ENCODE measurements at places on chromosomes 1 and 21. TPM values are rescaled to one million over a fixed set of nuclear protein-coding genes. Genes with fewer than 3 reads are reported as not detected.
A peak's percentile ranks its signal among the peaks of the same experiment; 100 is the strongest.

Gene PCP4
- not detected for total RNA-seq

Gene TLR5
- 0.21 TPM for total RNA-seq

Gene SRGAP2C
- total RNA-seq, result 50.5 TPM

DNA sequence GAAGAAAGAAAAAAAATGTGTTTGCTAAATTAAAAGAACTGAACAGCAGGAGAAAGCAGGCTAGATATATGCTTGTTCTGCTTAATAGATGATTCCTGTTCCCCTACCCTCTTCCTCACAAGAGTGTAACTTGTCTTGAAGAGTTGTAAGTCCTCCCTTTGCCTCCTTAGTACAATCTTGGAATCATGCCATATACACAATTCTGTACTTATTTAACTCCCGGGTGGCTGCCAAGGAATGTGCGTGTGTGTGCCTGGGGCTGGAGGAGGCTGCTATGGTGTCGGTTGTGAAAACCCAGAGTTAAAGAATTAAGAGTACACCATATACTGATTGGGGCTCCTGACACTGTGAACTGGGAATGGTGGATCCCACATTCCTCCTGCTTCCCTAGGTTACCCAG is 194.2 kb downstream of the SIPA1L2 start:
- H3K4me3 ChIP-seq, result no peak overlapping the region
- H3K4me1 ChIP-seq, result no peaks in the 10 kb centered on the region
- no peaks in the 10 kb centered on the region for H3K36me3 ChIP-seq
- H3K27ac ChIP-seq, result no peak overlapping the region

- peak; percentile 28 for DNase-seq
- H3K4me3 ChIP-seq, result peak overlapping the region; percentile 72
- H3K27me3 ChIP-seq, result no peaks in the 10 kb centered on the region
- peaks cover 7% of the 10 kb centered on the region for H3K4me1 ChIP-seq
- peak overlapping the region; percentile 82 for H3K27ac ChIP-seq
These were observed 483 bp downstream of the UBQLN4 start for GRCh38 chr1:156052862-156053767.

DNA sequence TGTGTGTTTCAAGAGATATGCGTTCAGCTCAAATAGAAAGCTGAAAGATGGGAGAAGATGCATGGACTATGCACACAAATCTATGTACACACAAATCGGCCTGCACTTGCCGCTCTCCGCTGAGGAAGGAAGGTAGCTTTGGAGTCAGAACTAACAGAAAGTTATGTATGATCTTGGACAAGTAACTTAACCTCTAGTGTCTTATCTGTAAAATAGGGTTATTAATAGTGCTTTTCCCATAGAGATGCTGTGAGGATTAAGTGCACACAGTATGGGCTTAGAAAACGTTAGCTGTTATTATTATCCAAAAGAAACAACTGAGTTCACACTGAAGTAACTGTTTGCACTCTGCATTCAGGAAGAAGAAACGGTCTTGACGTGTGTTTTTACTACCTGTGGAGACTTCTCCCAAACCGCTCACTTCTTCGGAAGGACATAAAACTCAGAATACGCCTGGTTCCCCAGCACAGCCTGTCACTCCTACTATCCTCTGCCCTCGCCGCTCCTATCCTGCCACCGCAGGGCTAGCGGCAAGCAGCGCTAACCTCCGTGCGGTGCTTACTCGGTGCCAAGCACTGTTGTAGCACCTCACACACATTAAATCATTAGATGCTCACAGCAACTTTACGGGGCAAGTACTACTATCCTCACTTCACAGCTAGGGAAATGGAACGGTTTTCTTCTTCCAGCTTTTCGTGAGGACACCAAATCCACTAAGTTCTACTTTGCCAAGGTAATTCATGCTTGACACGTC is 1.3 kb downstream of the TGFBR3 start:
- DNase-seq, result no peak
- peak overlapping the region; percentile 81 for H3K4me3 ChIP-seq
- H3K36me3 ChIP-seq, result no peaks in the 10 kb centered on the region
- H3K27me3 ChIP-seq, result no peaks in the 10 kb centered on the region

DNA sequence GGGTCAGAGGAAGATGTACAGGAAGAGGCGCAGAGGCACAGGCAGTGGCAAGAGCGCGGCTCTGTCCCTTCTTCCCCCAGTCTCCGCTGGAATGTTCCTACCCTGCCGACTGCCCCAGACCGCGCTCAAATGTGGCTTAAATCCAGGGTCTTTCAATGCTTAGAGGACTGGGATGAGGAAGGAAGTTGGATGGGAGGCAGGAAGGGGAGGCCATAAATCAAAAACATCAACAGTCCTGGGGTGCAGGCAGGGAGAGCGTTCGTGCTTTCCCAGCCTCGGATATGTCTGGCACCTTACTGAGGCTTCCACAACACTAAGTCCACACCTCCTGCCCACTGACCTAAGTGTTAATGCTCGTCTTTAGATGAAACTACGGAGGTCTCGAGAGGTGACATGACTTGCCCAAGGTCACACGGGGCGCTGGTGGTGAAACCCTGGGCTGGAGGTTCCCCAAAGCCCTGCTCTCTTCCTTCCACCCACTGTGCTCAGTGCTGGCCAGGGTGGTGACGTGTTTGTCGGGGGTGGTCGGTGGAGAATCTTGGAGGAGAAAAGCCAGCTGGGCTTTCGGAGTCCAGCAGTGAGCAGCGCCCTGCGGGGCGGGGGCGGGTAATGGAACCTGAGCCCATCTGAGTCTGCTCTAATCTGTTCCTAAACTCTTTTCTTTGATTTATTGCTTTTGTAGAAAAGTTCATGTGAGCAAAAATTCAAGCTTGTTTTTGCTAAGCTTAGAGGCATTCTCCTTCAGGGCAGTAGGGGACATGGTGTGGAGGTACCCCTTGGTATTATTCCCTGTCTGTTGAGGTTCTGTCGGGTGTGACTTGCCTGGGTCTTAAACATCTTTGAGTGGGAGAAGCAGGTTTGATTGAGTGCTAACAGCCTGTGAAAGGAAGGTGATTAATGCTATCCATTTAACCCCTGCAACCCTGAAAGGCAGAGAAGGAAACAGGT is 708 bp downstream of the CDA start:
- H3K4me3 ChIP-seq, result no peak overlapping the region
- no peaks in the 10 kb centered on the region for H3K36me3 ChIP-seq
- no peak for DNase-seq
- H3K27ac ChIP-seq, result no peak overlapping the region
- H3K27me3 ChIP-seq, result no peaks in the 10 kb centered on the region

GRCh38 chr1:25766721-25767436 is 33.1 kb upstream of the SELENON start:
- H3K27me3 ChIP-seq, result no peaks in the 10 kb centered on the region
- DNase-seq, result no peak
- no peaks in the 10 kb centered on the region for H3K4me1 ChIP-seq
- H3K27ac ChIP-seq, result no peak overlapping the region
- H3K4me3 ChIP-seq, result no peak overlapping the region
- no peaks in the 10 kb centered on the region for H3K36me3 ChIP-seq

DNA sequence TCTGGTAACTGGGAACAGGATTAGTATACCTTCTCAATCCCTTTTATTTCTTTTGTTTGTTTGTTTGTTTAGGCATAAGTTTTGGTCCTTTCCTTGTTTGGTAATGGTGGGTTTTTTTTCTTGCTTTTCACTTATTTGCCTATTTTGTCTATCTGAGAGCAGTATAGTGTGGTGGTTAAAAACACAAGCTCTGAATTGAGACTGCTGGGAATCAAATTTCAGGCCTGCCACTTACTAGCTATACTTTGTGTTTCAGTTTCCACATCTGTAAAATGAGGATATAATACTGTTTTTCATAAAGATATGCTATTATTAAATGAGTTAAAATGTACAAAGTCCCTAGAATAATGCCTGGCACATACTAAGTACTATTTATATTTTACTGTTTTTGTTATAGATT is 81.6 kb upstream of the IVNS1ABP start:
- H3K27me3 ChIP-seq, result no peaks in the 10 kb centered on the region
- no peak overlapping the region for H3K4me3 ChIP-seq
- 0 out of 2 replicates have a peak, but pooled peaks cover 2% of the 10 kb centered on the region for H3K4me1 ChIP-seq
- DNase-seq, result no peak

- no peak overlapping the region for H3K27ac ChIP-seq
- H3K36me3 ChIP-seq, result no peaks in the 10 kb centered on the region
- no peak overlapping the region for H3K4me3 ChIP-seq
- H3K4me1 ChIP-seq, result no peaks in the 10 kb centered on the region
These were observed 30.6 kb downstream of the AJAP1 start for GRCh38 chr1:4684864-4685522.

DNA sequence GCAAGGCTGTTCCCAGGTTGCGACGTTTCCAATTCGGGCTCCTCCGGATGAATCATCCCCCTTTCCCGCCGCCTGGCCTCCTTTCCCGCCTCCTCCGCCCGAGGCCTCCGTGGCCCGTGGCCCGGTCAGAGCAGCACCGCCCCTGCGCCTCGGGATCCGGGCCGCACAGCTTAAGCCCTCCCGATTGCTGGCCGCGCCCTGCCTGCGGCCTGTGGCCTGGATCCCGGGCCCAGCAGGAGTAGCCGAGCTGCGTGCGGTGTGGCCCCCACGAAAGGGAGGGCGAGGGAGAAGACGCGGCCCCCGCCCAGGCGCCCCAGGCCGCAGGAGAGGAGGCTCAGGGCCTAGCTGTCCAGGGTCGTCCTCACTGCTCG is 1.0 kb downstream of the TMEM200B start:
- no peaks in the 10 kb centered on the region for H3K4me1 ChIP-seq
- DNase-seq, result no peak
- no peaks in the 10 kb centered on the region for H3K27me3 ChIP-seq
- peak overlapping the region; percentile 25 for H3K4me3 ChIP-seq
- no peak overlapping the region for H3K27ac ChIP-seq

- no peak overlapping the region for H3K27ac ChIP-seq
- no peaks in the 10 kb centered on the region for H3K27me3 ChIP-seq
- no peak for DNase-seq
- no peak overlapping the region for H3K4me3 ChIP-seq
These were observed 9.4 kb downstream of the SLC25A44 start for GRCh38 chr1:156203331-156203730.

GRCh38 chr1:44296086-44296485 is 59.0 kb downstream of the ERI3 start:
- H3K4me3 ChIP-seq, result no peak overlapping the region
- DNase-seq, result no peak
- H3K27ac ChIP-seq, result no peak overlapping the region

DNA sequence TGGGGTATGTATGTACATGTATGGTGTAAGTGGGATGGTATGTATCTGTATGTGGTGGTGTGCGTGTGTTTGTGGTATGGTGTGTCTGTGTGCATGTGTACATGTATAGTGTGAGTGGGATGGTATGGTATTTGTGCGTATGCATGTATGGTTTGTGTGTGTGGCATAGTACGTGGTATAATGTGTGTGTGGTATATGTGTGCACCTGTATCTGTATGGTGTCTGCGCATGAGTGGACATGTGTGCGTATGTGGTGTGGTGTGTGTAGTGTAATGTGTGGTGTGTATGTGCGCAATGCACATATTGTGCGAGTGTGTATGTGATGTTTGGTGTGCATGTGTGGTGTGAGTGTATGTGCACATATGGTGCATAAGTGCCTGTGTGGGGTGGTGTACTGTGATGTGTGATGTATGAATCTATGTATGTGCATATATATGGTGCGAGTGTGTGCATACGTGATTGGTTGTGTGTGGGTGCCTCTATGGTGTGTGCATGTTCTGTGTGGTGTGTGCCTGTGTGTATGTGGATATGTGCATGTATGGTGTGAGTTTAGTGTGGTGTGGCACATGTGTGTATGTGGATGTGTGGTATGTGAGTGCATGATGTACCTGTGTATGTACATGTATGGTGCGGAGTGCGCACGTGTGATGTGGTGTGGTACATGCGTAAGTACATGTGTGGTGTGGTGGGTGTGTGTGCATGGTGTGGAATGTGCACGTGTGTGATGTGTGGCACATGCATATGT is 38.8 kb downstream of the WDR4 start:
- no peak overlapping the region for H3K4me3 ChIP-seq
- no peaks in the 10 kb centered on the region for H3K4me1 ChIP-seq
- H3K27ac ChIP-seq, result no peak overlapping the region
- no peaks in the 10 kb centered on the region for H3K27me3 ChIP-seq
- H3K36me3 ChIP-seq, result no peaks in the 10 kb centered on the region

DNA sequence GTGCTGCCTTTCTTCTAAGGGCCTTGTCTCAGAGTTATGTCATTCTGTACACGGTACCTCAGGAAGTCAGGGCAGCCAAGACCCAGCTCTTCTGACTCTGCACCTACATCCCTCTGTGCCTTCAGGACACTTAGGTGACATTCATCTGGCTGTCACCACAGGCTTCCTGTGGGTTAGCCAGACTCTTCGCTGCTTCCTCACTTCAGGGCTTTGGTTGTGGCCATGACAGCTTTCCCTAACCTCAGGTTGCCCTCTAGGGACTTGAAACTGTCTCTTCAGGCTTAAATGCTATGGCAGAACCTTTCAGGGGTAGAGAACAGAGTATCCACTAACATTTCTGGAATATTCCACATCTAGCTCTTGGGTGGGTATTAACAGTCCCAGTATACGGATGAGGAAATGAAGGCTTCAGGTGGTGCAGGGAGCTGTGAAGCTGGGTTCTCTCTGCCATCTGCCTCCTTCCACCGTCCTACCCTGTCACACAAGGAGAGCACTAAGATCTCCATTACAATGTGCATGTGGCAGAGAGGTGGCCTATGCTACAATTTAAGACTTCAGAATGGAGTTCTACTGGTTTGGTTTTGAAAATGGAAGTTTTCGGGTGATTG is 9.9 kb downstream of the TSSK3 start:
- H3K4me3 ChIP-seq, result no peak overlapping the region
- no peaks in the 10 kb centered on the region for H3K4me1 ChIP-seq
- H3K27me3 ChIP-seq, result no peaks in the 10 kb centered on the region
- no peak overlapping the region for H3K27ac ChIP-seq
- DNase-seq, result no peak

GRCh38 chr1:163068716-163069115 is 445 bp upstream of the RGS4 start:
- H3K4me1 ChIP-seq, result no peaks in the 10 kb centered on the region
- peaks cover 12% of the 10 kb centered on the region for H3K27me3 ChIP-seq
- H3K4me3 ChIP-seq, result peak overlapping the region; percentile 30

DNA sequence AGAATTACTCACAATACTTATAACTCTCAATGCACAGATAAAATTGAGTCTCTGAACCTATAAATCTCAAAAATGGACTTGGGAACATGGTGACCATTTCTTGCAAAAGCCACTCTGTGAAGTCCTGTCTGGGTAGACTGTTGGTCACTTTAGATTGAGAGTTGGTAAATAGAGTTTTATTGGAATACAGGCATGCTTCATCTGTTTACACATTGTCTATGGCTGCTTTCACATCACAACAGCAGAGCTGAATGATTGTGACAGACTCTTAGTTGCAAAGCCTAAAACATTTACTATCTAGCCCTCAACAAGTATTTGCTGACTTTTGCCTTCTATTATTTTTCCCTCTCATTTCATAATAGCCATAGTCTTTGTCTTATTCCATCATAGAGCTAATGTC is 24.1 kb upstream of the ASPM start:
- no peak for DNase-seq
- no peak overlapping the region for H3K4me3 ChIP-seq
- H3K4me1 ChIP-seq, result no peaks in the 10 kb centered on the region

DNA sequence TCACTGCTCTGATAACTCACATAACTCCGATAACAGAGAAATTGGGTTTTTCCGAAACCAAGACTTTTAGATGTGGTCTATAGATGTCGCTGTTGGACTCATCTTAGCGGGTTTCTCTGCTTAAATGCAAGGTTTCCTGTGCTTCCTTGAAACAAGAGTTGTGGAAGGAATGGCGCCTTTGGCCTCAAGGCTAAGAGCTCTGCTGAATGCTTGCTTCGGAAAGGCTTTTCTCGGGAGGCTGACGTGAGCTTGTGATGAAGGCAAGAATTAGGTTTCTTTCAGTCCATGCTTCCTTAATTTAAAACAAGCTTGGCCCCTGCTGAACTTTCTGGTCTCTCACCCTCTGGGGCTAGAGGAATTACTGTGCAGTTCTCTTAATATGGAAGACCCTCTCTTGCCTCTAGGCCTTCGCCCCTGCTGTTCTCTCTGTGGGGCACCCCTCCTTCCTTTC is 113.5 kb downstream of the MAP3K21 start:
- no peaks in the 10 kb centered on the region for H3K4me1 ChIP-seq
- no peak overlapping the region for H3K4me3 ChIP-seq
- peak; percentile 38 for DNase-seq
- H3K27me3 ChIP-seq, result peaks cover 10% of the 10 kb centered on the region
- no peak overlapping the region for H3K27ac ChIP-seq
